ENCODE measurements at places on chromosomes 7 and 10.

DNA sequence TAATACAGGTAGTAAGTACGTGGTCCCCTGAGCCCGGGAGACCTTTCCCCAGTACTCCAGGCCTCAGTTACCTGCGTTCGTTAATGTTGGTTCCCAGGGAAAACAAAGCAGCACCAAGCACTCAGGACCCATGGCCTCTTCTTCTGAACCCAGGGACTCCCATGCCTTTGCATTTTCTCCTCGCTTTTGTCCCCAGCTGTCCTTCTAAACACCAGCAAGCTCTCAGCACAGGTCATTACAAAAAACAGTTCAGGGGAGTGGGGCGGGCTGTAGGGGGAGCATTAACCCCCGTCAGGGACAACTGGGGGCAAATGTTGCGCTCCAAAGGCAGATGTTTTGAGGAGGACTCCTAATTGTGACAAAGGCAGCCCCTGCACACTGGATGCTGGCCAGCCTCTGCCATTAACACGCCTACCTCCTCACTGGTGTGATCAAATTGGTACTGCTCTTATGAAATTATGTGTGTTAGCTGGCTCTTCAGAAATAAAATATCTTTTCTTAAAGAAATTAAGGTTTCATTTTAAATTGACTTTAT is 80.5 kb upstream of the LRGUK start:
- DNase-seq, result no peak

- no peak for DNase-seq
These were observed 179.2 kb downstream of the RELN start for GRCh38 chr7:103810112-103810744.

GRCh38 chr7:33702514-33703054 is 202.8 kb upstream of the BMPER start:
- no peak for DNase-seq

DNA sequence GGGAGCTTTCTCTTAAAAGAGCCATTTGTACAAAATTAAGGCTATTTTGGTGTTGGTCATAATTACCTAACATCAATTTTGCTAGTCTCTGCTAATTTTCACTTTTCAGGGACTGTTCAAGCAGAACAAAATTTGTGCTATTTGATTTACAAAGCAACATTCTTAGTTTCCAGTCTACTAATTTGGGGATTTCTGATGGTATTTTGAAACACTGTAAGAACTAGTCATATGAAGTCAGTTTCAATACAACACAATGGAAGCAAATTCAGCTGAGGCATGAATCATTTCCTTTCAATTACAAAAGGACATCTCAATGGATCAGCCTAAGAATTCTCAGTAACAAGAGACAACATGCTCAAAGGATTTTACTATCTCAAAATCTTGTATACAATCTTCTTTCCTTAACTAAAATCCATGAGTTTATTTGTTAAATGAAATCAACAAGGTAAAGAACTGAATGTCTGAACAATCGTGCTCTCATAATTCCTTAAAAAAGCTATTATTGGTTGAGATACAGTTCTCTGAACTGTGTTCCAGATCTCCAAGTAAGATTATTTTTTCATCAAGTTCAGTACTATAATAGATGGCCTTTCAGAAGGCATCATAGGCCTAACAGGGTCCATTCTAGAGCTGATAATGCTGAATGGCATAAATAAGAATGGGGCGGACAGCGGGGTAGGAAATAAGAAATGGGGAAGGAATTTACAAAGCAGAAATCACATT is 144.6 kb downstream of the NRCAM start:
- DNase-seq, result no peak

DNA sequence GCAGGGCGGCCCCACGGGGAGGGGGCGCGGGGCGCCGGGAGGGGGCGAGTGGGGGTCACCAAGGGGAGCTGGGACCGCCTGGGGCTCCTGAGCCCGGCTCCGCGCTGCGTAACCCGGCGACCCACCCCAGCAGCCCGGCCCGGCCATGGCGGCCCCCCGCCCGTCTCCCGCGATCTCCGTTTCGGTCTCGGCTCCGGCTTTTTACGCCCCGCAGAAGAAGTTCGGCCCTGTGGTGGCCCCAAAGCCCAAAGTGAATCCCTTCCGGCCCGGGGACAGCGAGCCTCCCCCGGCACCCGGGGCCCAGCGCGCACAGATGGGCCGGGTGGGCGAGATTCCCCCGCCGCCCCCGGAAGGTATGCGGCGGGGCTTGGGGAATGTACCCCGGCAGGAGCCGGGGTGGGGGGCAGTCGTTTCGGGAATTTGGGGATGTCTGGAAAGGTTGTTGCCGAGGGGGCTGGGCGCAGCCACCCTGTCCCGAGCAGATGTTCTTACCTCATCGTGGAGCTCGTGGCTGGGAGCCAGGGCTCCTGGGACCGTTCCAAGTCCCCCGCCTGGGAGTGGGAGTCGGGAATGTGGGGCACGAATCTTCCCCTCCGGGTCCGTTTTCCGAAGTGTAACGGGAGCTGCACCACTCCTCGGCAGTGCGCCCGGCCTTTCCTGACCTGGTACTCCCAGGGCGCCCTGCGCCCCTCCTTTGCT is 431 bp downstream of the ZYX start:
- no peak for DNase-seq

DNA sequence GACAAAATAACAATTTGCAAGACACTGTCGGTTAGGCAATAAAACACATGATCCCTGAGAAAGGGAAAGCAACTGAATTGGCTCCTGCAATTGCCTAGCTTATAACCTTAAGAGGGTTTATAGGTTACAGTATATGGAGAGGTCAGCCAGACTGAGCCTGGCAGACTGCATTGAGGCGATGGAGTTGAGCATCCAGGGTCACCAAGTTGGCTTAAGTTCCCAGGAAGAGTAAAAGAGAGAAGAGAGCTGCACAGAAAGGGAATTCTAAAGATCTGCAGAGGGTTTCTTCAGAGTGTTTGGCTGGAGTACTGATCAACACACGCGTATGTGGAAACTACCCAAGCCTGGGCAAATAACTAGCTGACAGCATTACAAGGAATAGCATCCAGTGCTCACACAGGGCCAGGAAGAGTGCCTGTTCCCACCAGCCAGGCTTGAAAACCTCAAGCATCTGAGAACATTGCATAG is 11.2 kb downstream of the ANKMY2 start:
- no peak for DNase-seq

DNA sequence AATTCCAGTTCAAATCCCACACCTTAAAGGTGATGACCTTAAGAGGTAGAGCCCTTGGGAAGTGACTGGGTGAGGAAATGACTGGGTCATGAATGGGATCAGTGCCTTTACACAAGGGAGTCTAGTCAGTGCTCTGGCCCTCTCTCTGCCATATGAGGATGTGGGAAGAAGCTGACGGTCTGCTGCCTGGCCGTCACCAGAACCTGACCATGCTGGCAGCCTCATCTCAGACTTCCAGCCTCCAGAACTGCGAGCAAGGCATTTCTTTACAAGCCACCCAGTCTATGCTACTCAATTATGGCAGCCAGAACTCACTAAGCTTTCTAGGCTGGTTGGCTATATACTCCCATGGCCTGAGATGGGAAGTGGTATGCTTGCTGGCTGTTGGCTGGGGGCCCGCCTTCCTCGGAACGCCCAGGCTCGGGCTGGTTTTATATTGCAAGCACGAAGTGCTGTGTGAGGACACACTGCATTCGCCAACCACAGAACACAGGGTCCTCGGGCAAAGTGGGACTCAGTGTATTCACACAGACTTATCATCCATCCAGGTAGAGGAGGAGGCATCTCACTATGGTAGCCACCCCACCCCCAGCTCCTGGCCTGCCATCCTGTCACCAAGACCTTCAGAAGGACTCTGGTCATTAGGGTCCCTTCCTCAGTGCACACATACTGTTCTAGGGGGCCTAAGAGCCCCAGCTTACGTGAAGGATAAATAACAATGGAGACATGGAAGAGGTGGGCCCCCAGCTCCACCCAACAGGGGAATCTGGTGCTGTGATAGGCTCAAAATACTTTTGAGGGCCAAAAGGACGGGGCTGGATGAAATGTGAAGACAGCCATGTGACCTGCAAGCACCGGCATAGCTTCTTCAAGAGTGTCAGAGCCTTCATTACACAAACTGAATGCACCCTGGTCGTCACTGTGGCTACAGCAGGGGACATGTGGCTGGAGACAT is 49.0 kb downstream of the ZRANB1 start:
- no peak for DNase-seq

GRCh38 chr10:29081951-29082685 is 206.8 kb upstream of the LYZL1 start:
- no peak for DNase-seq

DNA sequence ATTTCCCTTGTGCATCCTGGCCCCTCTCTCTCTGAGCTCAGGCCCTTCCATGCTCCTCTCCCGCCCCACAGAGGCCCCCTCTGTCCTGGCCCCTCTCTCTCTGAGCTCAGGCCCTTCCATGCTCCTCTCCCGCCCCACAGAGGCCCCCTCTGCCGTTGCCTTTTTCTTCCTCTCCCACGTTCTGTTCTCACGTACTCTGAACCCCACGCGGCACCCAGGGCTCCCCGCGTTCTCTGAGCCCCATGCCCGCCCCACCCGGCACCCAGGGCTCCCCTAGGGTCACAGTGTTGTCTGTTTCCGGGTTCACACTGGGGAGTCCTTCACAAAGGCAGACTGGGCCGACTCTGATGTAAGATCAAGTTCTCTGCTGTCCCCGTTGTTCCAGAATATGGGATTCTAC is 336.8 kb downstream of the DNAJB6 start:
- DNase-seq, result no peak

- no peak for DNase-seq
These were observed 2.8 kb upstream of the MGMT start for GRCh38 chr10:129464251-129464650.

DNA sequence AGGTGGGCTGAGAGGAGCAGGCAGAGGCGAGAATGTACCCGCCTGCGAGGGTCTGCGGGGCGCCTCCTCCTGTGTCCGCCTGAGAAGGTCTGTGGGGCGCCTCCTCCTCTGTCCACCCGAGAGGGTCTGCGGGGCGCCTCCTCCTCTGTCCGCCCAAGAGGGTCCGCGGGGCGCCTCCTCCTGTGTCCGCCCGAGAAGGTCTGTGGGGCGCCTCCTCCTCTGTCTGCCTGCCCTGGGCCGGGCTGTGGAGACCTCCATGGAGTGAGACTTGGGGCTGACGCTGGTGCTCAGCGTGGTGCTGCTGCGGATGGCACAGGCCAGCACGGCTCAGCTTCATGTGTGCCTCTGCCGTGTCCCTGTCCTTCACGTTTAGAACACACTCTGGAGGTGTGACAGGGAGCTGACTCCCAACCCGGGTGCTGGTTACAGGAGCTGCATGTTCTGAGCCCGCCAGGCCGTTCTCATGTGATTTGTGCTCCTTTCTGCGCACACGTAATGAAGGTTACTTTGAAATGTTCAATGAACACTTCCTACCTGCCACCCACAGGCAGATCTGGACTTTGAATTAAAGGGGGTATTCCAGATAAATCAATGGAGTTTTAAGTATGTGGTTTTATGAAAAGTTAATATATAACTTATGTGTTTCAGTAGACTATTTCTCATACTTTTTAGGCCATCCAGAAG is 20.5 kb upstream of the GET4 start:
- DNase-seq, result no peak

GRCh38 chr10:122102146-122102868 is 113.3 kb downstream of the TACC2 start:
- DNase-seq, result no peak

GRCh38 chr7:80552031-80552694 is 40.3 kb upstream of the GNAT3 start:
- no peak for DNase-seq

DNA sequence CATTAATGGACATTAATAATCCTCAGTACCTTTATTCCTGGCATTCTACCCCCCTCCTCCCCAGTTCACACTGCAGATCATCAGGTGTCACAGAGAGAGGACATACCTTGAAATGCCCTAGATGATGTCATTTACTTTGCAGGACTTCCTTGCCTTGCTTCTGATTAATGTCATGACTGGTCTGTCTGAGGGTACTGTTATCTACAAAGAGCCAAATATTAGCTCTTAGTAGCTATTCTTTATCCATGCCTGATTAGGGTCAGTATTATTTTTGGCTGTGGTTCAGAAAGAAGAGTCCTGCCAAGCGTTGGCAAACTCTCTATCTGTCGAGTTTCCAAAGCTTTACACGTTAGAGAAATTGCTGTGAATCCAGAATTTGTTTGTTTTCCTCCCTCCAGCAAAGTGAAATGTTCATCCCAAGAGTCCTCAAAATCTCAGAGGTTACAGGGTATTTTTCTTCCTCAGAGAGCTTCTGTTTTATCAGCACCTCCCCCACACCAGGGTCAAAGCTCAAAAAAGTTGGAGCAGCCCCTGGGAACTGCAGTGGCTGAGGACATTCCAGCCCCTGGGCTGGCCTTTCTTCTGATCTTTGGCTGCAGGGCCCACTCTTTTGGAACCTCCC is 12.6 kb downstream of the SCD start:
- no peak for DNase-seq

DNA sequence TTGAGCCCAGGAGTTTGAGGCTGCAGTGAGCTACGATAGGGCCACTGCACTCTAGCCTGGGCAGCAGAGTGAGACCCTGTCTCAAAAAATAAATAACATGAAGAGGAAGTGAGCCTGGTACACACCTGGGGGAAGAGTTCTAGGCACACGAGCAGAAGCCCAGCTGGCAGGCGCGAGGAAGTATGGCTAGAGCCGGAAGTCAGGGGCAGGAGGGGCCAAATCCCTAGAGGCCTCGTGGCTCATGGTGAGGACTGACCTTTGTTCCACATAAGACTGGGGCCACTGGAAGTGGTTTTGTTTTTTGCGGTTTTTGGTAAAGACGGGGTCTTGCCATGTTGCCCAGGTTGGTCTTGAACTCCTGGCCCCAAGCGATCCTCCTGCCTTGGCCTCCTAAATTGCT is 117.6 kb downstream of the HIP1 start:
- no peak for DNase-seq

GRCh38 chr7:41491883-41492471 is 210.9 kb downstream of the INHBA start:
- DNase-seq, result no peak

Measured in stimulated activated CD8-positive, alpha-beta memory T cell treated with anti-CD3 and anti-CD28 coated beads, Interleukin-7, amount 100 ng/mL, for 4 hours (primary cell).